ENCODE measurements at places on chromosomes 1 and 21.

GRCh38 chr1:232166942-232167341 lies 463.0 kb downstream of the SIPA1L2 start:
- DNase-seq, result no peak

- DNase-seq, result no peak
These were observed 4.1 kb upstream of the NBL1 start for GRCh38 chr1:19639999-19640362.

GRCh38 chr1:115839029-115839678 lies 1.8 kb downstream of the NHLH2 start:
- no peak for DNase-seq

DNA sequence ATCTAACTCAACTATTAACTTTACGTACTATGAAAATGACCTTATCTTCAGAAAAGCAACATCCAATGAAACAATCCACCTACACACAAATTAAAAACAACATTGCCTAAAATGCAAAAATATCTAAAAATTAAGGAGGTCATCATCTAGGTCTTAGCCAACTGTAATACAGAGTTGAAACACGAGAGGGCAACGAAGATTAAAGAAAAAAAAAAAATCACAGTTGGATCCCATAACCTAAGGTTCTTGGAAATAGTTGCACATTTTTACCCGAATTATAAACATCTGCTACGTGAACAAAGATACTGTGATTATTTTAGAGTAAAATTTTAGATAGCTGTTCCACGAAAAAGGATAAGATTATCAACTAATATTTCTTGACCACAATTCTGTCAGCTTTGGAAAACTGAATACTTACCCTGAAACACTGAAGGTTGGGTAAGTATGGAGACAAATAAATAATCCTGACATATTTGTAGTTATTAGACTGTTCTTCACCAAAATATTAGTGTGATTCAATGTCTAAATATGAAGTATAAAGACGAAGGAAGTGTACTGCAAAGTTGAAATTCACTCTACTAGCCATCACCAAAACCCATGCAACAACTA lies 88.0 kb upstream of the AK4 start:
- DNase-seq, result no peak

DNA sequence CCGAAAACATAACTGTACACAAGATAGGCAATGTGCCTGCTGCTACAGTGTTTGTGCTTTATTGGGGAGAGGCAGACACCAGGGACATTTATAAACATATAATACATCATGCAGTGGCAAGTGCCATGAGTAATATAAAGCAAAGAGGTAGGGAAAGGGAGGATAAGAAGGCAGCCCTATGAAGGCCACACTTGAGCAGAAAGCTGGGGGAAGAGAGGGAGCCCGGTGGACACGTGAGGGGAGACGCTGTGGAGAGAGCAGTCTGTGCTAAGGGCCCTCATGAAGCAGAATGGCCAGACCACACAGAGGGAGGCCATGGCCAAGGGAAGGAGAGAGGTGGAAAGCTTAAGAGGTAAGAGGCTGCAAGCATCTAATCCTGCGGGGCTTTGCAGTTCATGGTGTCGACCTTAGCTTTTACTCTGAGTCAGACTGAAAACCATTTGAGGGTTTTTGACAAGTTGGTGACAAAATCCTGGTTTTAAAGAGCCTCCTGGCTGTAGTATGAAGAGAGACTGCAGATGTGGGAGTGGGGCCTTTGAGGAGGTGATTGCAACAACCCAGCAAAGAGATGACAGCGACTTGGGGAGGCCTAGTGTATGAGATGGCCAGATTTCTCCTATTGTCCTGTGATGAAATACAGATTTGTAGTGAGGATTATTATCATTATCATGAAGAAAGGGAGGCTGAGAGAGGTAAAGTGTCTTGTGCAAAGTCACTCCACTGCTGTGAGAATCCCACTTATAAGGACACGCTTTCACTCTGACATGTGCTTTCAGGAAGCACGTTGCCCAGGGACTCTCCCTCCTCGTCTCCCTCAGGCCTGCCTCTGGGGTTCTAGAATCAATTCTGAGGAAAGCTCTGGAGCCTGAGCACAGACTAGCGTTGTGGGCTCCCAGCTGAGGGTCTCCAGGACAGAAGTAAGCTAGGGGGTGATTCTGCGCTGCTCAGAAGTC lies 192.9 kb downstream of the RHOU start:
- no peak for DNase-seq

DNA sequence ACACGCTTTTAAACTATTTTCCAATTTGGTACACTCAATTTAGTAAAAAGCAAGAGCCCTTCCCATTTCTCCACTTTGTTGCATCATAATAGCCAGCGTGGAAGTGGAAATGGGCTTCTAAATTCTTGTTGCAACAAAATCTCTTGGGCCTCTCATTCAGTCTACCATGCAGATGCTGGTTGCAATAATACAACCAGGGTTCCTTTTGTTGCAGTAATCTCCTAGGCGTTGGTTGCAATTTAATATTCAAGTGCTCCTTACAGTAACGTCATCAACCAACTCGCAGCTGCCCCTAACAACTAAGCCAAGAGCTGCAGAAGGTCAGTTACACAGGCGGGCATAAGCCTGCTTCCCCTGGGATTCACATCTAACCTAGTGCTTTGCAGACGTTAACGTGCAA lies 2.7 kb upstream of the HDGF start:
- peak; percentile 90 for DNase-seq

DNA sequence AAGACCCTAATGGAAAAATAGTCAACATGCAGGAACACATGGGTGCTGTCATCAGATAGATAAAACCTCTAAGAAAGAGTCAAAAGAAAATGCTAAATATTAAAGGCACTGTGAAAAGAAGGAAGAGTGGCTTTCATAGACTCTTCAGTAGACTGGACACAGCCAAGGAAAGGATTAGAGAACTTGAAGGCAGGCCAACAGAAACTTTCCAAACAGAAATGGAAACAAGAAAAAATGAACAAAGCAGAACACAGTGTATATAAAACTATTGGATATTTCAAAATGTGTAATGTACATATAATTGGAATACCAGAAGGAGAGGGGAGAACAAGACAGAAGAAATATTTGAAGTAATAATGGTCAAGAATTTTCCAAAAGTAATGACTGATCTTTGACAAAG lies 431.9 kb downstream of the MATN1 start:
- no peak for DNase-seq

GRCh38 chr1:1889847-1890505 lies 911 bp downstream of the GNB1 start:
- no peak for DNase-seq

DNA sequence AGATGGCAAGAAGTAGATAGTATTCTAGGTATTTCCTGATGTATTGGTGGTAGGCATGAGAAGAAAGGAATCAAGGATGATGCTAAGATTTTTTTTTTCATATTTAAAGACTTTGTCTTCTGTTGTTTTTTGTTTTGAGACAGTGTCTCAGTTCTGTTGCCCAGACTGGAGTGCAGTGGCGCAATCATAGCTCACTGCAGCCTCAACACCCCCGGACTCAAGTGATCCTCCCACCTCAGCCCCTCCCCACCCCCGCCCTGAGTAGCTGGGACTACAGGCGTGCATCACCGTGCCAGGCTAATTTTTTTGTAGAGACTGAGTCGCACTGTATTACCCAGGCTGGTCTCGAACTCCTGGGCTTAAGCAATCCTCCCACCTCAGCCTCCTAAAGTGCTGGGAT lies 2.8 kb upstream of the CAPZB start:
- DNase-seq, result no peak

- DNase-seq, result no peak
These were observed 11.3 kb downstream of the AUNIP start for GRCh38 chr1:25847929-25848328.

DNA sequence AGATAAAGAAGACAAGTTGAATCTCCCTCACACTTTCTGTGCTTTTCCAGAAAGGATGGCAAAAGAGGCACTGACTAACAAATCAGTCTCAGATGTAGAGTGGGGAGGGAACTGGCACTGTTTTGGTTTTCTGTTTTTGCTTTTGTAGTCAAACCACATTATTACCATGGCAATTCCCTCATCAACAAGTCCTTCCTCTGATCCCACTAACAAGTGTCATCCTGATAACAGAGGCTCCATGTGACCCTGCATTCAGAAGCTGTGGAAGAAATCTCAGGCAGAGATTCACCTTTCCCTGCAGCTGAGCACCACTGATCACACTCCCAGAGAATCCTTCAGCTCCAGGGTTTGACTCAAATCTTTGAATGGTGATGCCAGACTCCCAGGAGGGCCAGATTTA lies 203.4 kb downstream of the TNR start:
- no peak for DNase-seq

DNA sequence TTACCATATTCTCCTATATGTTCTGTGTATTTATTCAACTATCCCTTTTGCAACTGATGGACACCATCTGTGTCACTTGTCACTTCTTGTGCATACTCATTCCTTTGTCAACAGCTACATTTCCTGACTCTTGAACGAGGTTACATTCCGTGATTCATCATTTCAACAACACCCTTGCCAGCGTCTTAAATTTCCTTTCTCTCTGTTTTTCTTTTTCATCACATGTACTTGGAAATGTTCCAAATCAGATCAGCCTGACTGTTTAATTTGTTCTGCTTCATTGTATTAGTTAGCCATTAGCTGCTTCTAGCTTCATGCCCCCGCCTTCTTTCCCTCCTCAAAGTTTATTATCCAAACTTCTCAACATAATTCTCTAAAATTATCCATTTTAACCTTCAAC lies 173.0 kb downstream of the ADGRL4 start:
- DNase-seq, result no peak

- DNase-seq, result no peak
These were observed 153.2 kb downstream of the LRIG2 start for GRCh38 chr1:113226148-113226547.

DNA sequence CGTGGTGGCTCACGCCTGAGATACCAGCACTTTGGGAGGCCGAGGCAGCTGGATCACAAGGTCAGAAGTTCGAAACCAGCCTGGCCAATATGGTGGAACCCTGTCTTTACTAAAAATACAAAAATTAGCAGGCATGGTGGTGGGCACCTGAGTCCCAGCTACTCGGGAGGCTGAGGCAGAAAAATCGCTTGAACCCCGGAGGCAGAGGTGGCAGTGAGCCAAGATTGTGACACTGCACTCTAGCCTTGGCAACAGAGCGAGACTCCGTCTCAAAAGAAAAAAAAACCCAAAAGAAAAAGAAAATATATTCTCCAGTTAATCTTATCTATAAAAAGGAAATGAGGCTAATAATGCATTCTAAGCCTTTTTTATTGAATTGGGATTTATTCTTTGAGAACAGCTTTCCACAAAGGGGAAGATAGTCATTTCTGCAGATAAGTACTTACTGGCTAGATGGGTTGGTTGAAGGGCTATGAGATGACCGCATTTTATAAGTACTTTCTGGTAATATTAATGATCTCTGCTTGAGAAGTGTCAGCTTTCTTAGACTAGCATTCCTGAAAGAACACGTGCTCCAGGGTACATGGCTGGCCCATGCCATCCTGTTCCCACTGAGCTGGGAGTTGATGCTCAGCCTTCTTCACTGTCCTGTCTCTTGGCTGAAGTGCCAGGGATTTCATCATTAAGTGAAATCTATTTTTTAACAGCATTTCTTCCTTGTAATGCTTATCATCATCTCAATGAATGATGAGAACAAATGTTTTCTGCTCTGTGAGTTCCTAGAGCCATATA lies 57.9 kb downstream of the SASS6 start:
- no peak for DNase-seq

GRCh38 chr1:195956845-195957244 lies 651.4 kb downstream of the KCNT2 start:
- DNase-seq, result no peak

GRCh38 chr1:75135573-75136194 lies 1.5 kb downstream of the LHX8 start:
- DNase-seq, result no peak

DNA sequence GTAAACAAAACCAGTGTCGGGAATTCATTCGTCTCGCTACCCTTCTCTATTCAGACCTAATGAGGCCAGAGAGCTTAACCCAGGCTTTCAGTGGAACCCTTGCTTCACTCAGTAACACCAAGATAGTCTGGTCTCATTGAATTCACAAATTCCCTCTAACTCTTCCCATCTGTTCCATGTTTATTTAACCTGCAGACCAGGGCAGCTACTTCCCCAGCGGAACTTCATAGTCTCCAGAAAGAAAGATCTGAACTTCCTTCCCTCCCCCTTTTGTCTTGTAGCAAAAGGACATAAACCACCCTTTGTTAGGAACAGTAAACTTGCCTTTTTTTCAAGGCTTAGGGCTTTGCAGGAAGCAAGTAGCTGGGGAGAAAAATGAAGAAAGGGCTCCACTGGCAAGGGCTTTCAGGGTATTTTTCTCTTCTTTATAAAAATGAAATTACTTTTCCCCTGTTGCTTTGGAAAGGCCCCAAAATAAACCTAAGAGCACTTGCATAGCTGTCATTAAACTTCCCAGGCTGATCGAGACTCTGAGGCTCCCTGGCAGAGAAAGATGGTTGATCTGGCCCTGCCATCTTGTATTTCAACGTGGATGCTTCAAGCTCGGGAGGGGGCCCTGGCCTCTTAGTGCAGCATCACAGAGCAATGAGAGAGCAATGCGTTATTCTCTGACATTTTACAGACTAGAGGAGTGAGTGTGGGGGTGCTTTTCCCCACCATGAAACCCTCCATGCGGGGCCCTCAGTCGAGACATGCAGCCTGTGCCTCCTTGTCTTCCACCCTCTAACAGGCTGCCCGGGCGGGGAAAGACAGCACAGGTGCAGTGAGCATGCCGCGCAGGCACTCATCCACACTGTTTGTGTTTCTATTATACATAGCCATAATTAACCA lies 30.0 kb downstream of the MIS18A start:
- no peak for DNase-seq

- DNase-seq, result no peak
These were observed 671 bp downstream of the HNRNPU start for GRCh38 chr1:244863491-244864252.

DNA sequence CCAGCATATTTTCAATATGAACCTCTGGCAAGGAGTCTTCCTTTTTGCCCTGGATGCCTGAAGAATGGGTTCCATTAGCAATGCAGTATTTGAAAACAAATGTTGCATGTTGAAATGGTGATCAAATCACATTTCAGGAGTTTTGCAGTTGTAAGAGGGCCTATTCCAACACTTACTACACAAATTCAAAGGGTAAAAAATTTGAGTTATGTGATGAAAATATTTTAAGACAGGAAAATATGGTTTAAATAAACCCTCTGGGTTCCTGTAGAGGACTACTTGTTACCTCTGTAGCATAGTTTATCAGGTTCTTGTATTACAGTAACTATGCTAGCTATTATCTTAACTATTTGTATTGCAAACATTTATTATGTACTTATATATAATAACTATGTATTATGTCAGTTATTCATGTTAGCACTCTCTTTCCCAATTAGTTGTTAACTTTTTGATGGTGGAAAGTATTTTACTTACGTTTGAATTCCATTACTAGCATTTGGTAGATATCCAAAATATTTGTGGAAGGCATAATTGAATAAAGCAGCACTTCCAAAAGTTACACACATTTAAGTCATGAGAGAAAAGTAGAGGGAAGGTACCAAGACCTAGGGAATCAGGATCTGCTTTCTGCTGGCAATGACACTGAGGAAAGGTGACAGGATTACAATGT lies 312.9 kb downstream of the GRIK1 start:
- DNase-seq, result no peak

GRCh38 chr21:28675331-28676041 lies 317.2 kb downstream of the LTN1 start:
- no peak for DNase-seq

GRCh38 chr21:46078978-46079351 lies 18.9 kb upstream of the COL6A2 start:
- no peak for DNase-seq

Data from NCI-H187 treated with DMSO at 0.1 percent for 48 hours (cell line).